Uterus (tissue), 4 donors: ENCODE measurements at places on chromosomes 2 and 18. TPM values are rescaled to one million over a fixed set of nuclear protein-coding genes. Genes with fewer than 3 reads are reported as not detected.

- no peaks in the 10 kb centered on the region for H3K27me3 ChIP-seq
- no peak for DNase-seq
- no peaks in the 10 kb centered on the region for H3K36me3 ChIP-seq
Observed at GRCh38 chr18:63928331-63928730, 20.6 kb downstream of the SERPINB10 start.

GRCh38 chr18:68017385-68017784, 500.9 kb upstream of the DSEL start:
- no peak overlapping the region for H3K27ac ChIP-seq
- no peaks in the 10 kb centered on the region for H3K27me3 ChIP-seq
- no peak for DNase-seq

DNA sequence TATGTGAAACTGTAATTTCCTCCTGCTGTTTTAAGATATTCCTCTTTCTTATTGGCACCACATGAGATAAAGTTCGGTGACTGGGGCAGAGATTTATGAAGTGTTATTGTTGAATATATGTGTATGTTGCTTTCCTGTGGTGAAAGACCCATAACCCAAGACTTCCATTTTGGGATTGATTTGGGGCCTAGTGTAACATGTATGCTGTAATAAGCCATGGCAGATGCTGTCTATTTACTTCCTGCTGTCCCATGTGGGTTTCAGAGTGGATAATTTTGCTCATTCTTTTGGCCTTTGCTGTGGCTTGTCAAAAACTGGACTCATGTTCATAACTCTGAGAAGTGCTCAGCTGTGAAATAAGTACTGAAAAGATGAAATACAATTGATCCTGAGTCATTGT, 10.8 kb upstream of the MYO1B start:
- no peak overlapping the region for H3K27ac ChIP-seq
- H3K36me3 ChIP-seq: no peaks in the 10 kb centered on the region
- H3K27me3 ChIP-seq: no peaks in the 10 kb centered on the region
- no peaks in the 10 kb centered on the region for H3K4me1 ChIP-seq
- DNase-seq: no peak

DNA sequence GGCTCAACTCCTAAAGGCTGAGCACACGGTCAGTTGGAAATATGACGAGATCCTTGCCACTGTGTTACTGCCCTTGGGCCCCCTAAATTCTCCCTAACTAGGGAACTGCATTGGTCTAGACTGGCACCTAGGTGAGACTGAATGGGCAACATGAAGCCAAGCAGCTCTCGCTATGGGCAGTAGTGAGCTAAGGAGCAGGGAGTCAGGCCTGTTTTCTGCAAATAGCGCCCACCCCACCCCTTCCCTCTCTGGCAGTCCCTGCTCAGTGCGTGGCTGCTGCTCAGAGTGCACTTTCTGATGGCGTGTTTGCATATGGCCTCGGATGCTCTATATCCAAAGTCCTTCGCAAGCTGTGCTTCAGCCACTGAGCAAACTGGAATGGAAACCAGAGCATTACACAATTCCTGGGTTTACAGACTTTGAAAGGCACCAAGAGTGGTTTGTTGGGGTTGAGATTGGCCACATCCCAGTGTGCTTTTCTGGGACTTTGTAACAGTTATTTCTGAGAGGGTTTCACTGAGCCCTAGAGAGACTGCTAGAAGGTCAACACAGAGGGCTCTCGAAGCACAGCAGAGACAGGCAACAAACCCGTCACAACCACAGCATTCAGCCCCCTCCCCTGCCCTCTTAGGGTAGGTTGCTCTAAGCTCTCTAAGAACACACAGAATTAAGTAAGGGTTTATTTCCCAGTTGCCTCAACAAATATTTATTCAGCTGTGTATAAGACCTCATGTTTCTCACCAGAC, 419.9 kb downstream of the STK39 start:
- H3K36me3 ChIP-seq: no peaks in the 10 kb centered on the region
- no peaks in the 10 kb centered on the region for H3K27me3 ChIP-seq
- no peak for DNase-seq
- H3K27ac ChIP-seq: no peak overlapping the region
- no peak overlapping the region for H3K4me3 ChIP-seq
- H3K4me1 ChIP-seq: no peaks in the 10 kb centered on the region

DNA sequence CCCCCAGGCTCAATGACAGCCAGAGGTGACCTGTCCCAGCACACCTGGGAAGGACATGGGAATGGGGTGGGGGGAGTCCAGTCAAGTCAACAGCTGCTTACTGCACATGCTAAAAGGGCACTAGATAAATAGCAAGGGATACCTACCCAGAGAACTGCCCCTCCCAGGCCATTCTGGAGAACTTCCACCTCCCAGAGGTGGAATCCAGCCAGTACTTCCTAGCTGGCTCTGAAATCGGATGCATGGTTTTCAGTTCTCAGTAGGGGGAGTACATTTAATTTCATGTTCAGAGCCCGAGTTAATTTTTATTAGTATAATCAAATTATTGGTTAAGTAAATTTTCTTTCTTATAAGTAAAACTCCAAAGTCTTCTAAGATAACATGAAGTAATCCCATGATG, 28.9 kb upstream of the ITGA6 start:
- H3K4me1 ChIP-seq: peaks cover 20% of the 10 kb centered on the region
- no peaks in the 10 kb centered on the region for H3K36me3 ChIP-seq
- DNase-seq: no peak
- H3K27ac ChIP-seq: peak overlapping the region; percentile 69

GRCh38 chr2:141611981-141612380, 518.8 kb downstream of the LRP1B start:
- no peaks in the 10 kb centered on the region for H3K4me1 ChIP-seq
- no peaks in the 10 kb centered on the region for H3K27me3 ChIP-seq
- no peak overlapping the region for H3K27ac ChIP-seq
- DNase-seq: no peak

DNA sequence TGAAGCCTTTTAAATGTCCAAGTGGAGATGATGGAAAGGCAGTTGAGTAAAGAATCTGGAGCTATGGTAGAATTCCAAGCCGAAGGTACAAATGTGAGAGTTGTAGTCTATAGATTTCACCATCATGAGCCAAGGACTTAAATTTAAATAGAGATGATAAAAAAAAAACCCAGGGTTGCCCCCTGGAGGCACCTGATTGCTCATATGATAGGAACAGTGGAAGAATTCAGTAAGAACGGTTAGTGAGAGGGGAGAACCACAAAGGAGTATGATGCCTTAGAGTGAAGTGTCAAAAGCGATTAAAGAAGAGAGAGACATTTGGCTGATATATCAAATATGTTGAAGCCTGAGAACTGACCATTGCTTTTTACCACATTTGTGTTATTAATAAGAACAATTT, 11.9 kb downstream of the NYAP2 start:
- H3K4me1 ChIP-seq: no peaks in the 10 kb centered on the region
- no peak for DNase-seq
- no peaks in the 10 kb centered on the region for H3K36me3 ChIP-seq
- no peaks in the 10 kb centered on the region for H3K27me3 ChIP-seq

DNA sequence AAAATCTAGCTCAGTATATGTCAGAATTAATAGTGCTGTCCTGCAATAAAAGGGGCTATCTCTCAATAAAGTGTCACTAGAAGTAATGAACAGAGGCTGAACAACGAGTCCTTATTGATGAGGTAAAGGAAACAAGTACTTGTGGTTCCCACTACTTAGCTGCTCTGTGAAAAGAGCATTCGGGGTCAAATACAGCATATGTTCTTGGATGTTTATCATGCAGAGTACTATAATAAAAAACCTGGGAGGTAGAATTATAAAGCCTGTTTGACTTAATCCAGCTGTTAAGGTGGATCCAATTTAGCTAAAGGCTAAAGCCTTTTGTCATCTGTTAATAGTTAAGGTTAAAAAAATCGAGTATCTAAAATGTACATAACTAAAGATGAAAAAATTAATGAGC, 32.4 kb downstream of the SLC35F5 start:
- no peaks in the 10 kb centered on the region for H3K4me1 ChIP-seq
- H3K27ac ChIP-seq: no peak overlapping the region
- DNase-seq: no peak
- H3K27me3 ChIP-seq: no peaks in the 10 kb centered on the region
- H3K4me3 ChIP-seq: no peak overlapping the region
- peaks cover 2% of the 10 kb centered on the region for H3K36me3 ChIP-seq

The PLEKHB2 gene
- 58.9 TPM for total RNA-seq

The CFAP210 gene
- total RNA-seq: 0.64 TPM

The GPR39 gene
- total RNA-seq: 6.8 TPM

The GRB14 gene
- total RNA-seq: not detected

The LYG2 gene
- total RNA-seq: not detected
